ENCODE measurements at places on chromosomes 5 and 9.

- DNase-seq = no peak
Observed at GRCh38 chr5:176863041-176863764, 35.9 kb downstream of the HK3 start.

DNA sequence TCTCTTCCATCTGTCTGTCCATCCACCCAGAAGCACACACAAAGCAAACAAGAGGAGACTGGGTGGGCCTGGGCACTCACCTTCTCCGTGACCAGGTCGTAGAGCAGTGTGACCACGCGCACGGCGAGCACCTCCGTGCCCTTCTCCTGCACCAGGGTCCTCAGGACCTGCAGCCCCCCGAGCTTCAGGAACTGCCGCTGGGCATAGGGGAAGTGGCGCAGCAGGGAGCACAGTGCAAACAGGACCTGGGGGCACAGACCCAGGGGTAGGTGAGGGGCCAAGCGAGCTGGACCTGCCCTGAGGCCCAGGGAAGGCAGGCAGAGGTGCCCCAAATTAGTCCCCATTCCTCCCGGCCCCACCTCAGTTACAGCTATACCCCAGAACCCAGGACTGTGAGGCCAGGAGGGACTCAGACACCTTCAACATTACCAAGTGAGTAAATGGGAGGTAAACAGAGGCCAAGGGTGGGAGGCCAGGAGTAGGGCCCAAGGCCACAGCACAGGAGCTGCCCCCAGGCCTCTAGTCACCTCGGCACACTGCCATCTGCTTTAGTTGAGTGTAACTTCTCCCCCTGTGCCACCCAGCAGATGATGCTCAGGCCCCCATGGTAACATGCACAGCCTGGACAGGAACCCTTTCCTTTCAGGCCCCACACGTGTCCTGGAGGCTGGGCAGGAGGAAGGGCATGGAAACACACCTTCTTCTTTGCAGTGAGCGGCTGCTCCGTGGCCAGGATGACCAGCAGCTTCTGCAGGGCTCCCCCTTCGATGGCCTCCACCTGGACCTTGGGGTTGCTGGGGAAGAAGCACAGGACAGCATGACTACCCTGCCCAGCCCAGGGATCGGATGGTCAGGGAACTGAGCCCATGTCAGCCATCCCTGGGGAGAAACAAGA is 76.2 kb upstream of the LRRTM2 start:
- no peak for DNase-seq

DNA sequence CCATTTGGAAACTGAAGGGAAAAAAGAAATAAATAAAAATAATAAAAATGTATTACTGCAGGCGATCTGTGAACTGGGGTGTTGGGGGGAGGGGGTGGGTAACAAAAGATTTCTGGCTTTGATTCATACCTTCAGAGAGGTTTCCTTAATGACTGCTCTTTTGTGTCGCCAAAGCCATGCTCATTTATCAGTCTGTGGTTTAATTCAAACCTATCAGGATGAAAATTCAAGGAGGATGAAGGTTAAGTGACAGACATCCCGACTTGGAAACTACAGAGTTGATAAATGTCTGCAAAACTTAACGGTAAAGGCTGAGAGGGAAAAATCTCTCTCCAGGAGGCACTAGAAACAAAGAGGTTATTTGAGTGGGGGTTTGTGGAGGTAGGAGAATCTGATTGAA is 278.2 kb downstream of the PSAT1 start:
- no peak for DNase-seq

- no peak for DNase-seq
Observed at GRCh38 chr5:59622848-59623247, 270.7 kb downstream of the PDE4D start.

- no peak for DNase-seq
Observed at GRCh38 chr5:145859897-145860296, 12.9 kb downstream of the GRXCR2 start.

GRCh38 chr9:104586496-104587180 is 12.6 kb downstream of the OR13C5 start:
- peak; percentile 20 for DNase-seq

DNA sequence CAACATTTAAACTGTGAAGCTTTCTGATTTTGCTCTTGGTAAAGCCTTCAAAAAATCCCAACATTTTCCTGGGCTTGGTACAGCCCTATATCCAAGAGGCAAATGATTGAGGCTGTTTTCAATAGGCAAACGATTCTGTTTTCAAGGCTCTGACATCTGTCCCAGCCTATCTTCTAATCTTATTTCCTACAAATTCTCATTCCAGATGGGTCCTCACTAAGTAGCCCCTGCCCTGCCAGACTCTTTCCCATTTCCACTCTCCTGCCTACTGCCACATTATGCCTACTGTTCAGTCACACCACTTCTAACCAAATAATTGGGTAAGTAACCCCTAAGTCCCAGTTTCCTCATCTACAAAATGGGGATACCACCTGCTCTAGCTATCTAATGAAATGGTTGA is 3.5 kb downstream of the GBA2 start:
- no peak for DNase-seq

DNA sequence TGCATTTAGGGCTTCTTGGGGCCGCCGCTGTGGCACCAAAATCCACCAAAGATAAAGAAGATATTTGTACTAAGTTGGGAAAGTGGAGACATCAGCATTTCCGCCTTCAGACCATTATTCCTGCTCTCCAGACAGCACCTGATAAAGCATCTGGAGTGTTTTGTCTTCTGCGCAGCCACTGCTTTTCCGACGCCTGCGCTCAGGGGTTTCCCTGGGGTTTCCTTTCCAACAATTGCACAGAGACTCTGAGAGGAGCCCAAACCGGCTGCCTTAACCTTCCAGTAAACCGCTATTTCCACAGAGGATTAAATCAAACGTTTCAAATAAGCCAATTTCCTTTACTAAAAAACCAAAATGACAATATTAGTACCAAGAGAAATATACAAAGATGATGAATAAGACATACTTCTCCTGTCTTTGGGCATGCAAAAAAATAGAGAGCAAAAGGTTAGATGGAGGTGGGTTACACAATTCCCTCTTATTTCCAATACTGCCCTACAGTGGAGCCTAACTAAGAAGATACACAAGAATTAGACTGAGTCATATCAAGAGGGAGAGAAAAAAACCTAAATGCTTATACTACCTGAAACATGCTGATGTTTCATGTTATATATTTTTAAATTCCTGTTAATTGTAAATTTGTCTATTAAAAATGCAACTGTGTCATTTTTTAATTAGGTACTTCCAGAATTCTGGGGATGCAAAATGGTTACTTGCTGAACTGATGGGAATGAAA is 98.4 kb downstream of the MAPKAP1 start:
- peak; percentile 23 for DNase-seq

Data from cardiac fibroblast (primary cell).